ENCODE measurements at places on chromosomes 6 and 20.

DNA sequence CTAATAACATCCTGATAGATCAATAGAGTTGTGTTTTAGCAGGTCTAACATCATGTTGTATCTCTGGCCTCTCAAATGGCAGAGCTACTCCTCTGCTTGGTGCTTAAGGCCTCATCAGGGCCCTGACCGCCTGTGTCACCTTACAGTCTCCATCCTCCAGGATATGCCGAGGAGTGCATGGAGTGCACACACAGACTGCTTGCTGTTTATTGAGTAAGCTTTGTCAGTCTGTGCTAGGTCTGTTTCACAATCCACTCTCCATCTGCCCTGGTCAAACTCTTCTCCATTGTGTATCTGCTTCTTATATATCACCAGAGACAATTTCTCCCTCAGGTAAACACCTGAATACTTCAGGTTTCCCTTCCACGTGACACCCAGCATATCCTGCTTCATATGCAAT is 136.1 kb downstream of the SLC24A3 start:
- no peak for DNase-seq

DNA sequence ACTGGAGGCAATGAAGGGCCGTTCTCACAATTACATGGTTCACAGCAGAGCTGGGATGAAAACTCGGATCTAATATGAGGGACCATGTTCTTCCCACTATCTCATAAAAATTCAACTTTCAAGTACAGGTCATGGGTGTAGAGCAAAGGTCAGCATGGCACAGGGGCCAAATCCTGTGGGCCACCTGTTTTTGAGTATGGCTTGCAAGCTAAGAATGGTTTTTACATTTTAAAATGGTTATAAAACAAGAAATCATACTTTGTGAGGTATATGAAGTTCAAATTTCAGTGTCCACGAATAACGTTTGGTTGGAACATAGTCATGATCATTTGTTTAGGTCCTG is 4.6 kb downstream of the MAP3K5 start:
- no peak for DNase-seq

- no peak for DNase-seq
Observed at GRCh38 chr20:51313358-51313827, 229.1 kb downstream of the NFATC2 start.

DNA sequence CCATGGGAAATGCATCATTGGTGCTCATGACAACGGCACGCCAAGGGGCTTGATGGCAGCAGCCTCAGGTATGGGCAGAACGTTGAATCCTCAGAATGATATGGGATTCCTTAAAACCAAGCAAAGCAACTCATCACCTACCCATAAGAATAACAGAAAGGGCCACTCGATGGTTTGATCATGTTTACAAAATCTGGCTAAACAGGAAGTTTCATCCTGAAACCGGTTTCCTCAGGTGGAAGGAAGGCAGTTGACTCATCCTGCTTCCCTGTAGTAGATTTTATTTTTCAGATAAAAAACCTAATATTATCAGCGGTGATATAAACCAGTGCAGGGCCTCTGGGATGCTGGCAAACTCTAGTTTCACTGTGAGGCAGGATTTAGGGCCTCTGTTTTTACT is 136.9 kb upstream of the AGPAT4 start:
- no peak for DNase-seq

DNA sequence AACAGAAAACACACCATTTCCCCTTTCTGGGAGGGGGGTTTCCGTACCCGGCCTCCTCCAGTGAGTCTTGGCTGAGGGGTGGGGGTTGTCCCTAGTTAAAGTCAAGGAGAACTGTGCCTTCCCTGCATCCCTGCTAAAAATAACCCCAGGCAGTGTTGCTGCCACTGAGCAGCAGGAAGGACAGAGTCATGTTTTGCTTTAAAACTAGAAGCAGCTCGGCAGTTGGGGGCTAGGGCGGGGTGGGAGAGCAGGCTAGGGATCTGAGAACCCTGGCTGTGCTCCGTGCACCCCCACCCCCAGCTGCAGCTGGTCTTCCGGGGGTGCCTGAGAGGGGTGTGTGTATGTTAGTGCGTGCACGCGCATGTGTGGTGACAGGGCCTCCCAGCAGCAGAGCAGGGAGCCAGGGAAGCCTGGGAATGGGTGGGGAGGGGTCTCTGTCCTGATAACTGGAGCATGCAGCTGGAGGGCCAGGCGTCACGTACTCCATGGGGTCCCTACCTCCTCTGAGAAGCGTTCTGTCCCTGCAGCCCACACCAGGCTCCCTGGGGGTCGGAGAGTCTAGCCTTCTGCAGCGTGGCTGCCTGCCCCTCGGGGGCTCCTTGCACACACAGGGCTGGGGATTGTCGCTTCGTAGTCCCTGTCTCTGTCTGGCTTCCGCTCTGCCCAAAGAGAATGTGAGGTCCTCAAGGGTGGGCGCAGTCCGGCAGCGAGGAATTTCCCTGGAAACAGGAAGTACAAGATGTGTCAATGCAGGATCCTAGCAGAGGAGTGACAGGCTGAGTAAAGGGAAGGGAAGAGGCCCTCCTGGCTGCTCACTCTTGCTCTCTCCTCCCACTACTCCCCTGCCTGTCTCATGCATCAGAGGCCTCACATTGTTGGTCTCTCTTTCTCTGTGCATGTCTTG is 16.8 kb upstream of the ARMC12 start:
- no peak for DNase-seq

All from NCI-H2081 (cell line).